Ovary (tissue), 10 donors: ENCODE measurements at places on chromosomes 7 and 10. TPM values are rescaled to one million over a fixed set of nuclear protein-coding genes. Genes with fewer than 3 reads are reported as not detected.
A peak's percentile ranks its signal among the peaks of the same experiment; 100 is the strongest.

- H3K36me3 ChIP-seq = no peaks in the 10 kb centered on the region
- H3K27me3 ChIP-seq = no peaks in the 10 kb centered on the region
- H3K4me1 ChIP-seq = peaks cover 21% of the 10 kb centered on the region
- no peak overlapping the region for H3K27ac ChIP-seq
Measured at GRCh38 chr7:2100278-2101208, 132.2 kb downstream of the MAD1L1 start.

DNA sequence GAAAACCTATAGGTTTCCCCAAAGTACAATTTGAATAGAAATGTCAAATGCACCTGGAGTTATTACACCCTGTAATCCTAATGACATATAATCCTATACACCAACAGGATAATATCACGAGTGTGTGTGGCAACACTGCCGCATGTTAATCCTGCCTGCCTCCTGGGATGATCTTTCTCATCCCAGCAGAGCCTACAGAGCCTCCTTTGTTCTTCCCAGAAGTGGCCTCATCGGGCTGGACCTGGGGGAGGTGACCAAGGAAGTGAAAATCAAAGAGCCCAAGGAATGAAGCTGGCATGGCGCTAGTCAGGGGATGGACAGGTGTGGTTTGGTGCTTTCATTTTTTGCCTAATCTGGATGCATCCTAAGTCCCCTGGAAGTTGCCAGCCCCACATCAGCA lies 29.5 kb upstream of the LEP start:
- no peaks in the 10 kb centered on the region for H3K4me1 ChIP-seq
- no peaks in the 10 kb centered on the region for H3K27me3 ChIP-seq
- no peak overlapping the region for H3K4me3 ChIP-seq
- H3K36me3 ChIP-seq = no peaks in the 10 kb centered on the region

DNA sequence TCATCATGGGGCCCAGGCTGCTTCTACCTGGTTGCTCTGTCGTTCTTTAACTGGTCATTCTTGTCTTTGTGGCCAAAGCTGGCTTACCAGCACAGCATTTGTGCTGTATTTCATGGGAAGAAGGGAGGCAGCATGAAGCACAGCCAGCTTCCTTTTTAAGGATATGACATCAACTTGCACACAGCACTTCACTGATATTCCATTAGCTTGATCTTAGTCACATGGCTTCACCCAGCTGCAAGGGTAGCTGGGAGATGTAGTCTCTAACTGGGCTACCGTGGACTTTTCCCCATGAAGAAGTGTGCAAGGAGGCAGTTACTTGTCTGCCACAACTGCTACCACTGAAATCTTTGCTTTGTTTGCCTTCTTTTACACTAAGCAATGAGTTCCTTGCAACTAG lies 525.2 kb downstream of the LRMDA start:
- no peaks in the 10 kb centered on the region for H3K36me3 ChIP-seq
- DNase-seq = no peak
- no peak overlapping the region for H3K27ac ChIP-seq
- H3K4me3 ChIP-seq = no peak overlapping the region

DNA sequence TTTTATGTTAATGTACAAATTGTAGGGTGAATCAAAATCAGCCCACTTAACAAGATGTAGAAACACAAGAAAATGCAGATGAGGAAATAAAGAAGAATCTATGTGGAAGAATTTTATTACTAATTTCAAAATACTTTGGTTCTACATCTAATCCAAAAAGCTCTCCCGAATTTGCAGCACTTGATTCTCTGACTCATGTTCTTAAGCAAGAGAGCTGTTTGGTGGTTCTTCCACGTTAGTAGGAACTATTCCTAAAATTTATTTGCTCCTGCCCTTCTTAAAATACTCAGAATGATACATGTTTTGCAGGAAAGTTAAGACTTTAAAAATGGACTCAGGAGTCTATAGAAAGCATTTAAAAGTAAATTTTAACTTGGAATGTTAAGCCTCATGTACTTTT lies 91.8 kb downstream of the ZMYND11 start:
- H3K4me1 ChIP-seq = no peaks in the 10 kb centered on the region
- H3K36me3 ChIP-seq = no peaks in the 10 kb centered on the region
- no peak overlapping the region for H3K4me3 ChIP-seq
- H3K27me3 ChIP-seq = no peaks in the 10 kb centered on the region

GRCh38 chr10:124917428-124918190 lies 24.3 kb upstream of the ZRANB1 start:
- no peaks in the 10 kb centered on the region for H3K27me3 ChIP-seq
- peak; percentile 51 for DNase-seq
- peak overlapping the region; percentile 98 for H3K27ac ChIP-seq
- H3K4me3 ChIP-seq = peak overlapping the region; percentile 77
- peaks cover 8% of the 10 kb centered on the region for H3K4me1 ChIP-seq

- H3K4me3 ChIP-seq = no peak overlapping the region
- H3K36me3 ChIP-seq = no peaks in the 10 kb centered on the region
- H3K27ac ChIP-seq = no peak overlapping the region
- DNase-seq = no peak
- no peaks in the 10 kb centered on the region for H3K27me3 ChIP-seq
Measured at GRCh38 chr7:22319424-22320403, 37.2 kb downstream of the RAPGEF5 start.

GRCh38 chr10:44369296-44369695 lies 15.6 kb downstream of the CXCL12 start:
- no peak for DNase-seq
- H3K4me1 ChIP-seq = peaks cover 3% of the 10 kb centered on the region
- no peak overlapping the region for H3K4me3 ChIP-seq
- H3K36me3 ChIP-seq = no peaks in the 10 kb centered on the region

- H3K4me3 ChIP-seq = no peak overlapping the region
- DNase-seq = no peak
- H3K27ac ChIP-seq = no peak overlapping the region
- H3K27me3 ChIP-seq = no peaks in the 10 kb centered on the region
- H3K36me3 ChIP-seq = no peaks in the 10 kb centered on the region
- peaks cover 4% of the 10 kb centered on the region for H3K4me1 ChIP-seq
Measured at GRCh38 chr10:120459185-120459584, 2.2 kb downstream of the PLPP4 start.

GRCh38 chr7:145511004-145511403 lies 605.6 kb upstream of the CNTNAP2 start:
- no peaks in the 10 kb centered on the region for H3K4me1 ChIP-seq
- no peak overlapping the region for H3K27ac ChIP-seq
- H3K4me3 ChIP-seq = no peak overlapping the region
- no peaks in the 10 kb centered on the region for H3K27me3 ChIP-seq
- no peaks in the 10 kb centered on the region for H3K36me3 ChIP-seq
- no peak for DNase-seq

DNA sequence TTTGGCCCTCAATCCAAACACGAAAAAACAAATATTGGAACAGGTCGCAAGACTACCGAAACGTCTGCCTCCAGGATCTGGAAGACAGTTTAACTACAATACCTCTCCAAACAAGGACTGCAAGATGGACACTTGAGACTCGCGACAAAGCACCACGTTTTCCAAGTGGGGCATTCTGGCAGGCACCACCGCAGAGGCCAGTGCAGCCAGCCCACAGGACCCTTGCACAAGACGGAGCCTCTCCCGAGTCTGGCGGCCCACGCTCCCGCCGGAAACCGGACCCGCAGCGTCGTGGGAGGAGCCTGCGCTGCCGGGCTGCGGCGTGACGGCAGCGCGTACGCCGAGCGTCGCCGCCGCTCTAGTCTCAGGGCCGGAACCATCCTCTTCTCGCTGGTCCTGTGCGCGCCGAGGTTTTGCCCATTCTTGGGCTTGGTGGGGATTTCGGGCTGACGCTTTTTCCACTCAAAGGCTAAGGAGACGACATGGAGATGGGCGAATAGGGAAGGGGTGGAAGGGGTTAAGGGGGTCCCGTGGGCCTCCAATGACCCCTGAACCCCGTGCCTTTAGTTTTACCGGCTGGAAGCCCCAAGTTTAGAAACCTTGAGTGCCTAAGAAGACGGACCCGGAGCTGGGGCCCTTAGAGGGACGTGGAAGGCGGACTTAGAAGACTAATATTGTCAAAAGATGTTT lies at the start of gene ORC5:
Gene ORC5 (minus strand): TSS at position 283 of the 690 bp plus-strand sequence. CDS start 109 bp downstream, at position 174.
- peaks cover 6% of the 10 kb centered on the region for H3K4me1 ChIP-seq
- H3K4me3 ChIP-seq = peak within 1 kb of the TSS; percentile 86
- DNase-seq = peak; percentile 76
- H3K27ac ChIP-seq = peak within 1 kb of the TSS; percentile 38

GRCh38 chr7:136618818-136619217 lies 249.6 kb upstream of the CHRM2 start:
- H3K4me1 ChIP-seq = no peaks in the 10 kb centered on the region
- H3K27ac ChIP-seq = no peak overlapping the region
- H3K4me3 ChIP-seq = no peak overlapping the region
- H3K36me3 ChIP-seq = no peaks in the 10 kb centered on the region

DNA sequence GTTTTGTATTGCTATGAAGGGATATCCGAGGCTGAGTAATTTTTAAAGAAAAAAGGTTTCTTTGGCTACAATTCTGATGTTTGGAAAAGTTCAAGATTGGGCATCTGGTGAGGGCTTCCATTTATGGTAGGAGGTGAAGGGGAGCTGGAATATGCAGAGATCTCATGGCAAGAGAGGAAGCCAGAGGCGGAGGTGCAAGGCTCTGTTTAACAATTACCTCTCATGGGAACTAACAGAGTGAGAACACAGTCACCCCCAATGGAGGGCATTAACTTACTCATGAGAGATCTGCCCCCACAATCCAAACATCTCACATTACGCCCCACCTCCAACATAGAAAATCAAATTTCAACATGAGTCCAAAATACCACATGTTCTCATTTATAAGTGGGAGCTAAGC lies 62.0 kb downstream of the AKR1D1 start:
- DNase-seq = no peak
- no peaks in the 10 kb centered on the region for H3K36me3 ChIP-seq
- no peaks in the 10 kb centered on the region for H3K4me1 ChIP-seq
- no peaks in the 10 kb centered on the region for H3K27me3 ChIP-seq
- H3K4me3 ChIP-seq = no peak overlapping the region
- H3K27ac ChIP-seq = no peak overlapping the region

- H3K27me3 ChIP-seq = no peaks in the 10 kb centered on the region
- no peak overlapping the region for H3K4me3 ChIP-seq
- no peaks in the 10 kb centered on the region for H3K4me1 ChIP-seq
- no peaks in the 10 kb centered on the region for H3K36me3 ChIP-seq
Measured at GRCh38 chr10:98950106-98950505, 285.5 kb downstream of the HPSE2 start.

FKBP6 gene
- not detected for total RNA-seq

GDF10 gene
- total RNA-seq = not detected

MYPN gene
- total RNA-seq = 0.18 TPM

SOSTDC1 gene
- 0.33 TPM for total RNA-seq
